ENCODE measurements at places on chromosomes 11 and 22. TPM values are rescaled to one million over a fixed set of nuclear protein-coding genes. Genes with fewer than 3 reads are reported as not detected.
A peak's percentile ranks its signal among the peaks of the same experiment; 100 is the strongest.

- no peak for DNase-seq
Observed at GRCh38 chr11:43222215-43222614, 89.6 kb upstream of the API5 start.

DNA sequence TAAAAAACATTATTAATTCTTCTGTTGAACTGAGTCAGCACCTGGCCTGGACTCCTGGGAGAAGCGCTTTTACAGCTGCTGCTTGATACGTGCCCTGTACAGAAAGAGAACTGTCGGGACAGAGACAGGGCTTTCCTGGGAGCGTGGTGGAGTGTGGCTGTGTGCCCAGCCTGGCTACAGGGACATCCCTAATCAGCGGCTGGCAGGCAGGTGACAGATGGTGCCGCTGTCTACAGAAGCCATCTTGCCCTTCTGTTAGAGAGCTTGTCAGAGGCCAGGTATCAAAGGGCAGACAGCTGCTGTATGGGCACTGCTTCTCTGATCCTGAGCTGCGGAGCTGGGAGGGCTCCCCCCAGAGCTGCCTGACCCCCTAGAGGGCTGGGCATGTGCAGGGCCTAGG is 361.8 kb downstream of the TENM4 start:
- DNase-seq = no peak

DNA sequence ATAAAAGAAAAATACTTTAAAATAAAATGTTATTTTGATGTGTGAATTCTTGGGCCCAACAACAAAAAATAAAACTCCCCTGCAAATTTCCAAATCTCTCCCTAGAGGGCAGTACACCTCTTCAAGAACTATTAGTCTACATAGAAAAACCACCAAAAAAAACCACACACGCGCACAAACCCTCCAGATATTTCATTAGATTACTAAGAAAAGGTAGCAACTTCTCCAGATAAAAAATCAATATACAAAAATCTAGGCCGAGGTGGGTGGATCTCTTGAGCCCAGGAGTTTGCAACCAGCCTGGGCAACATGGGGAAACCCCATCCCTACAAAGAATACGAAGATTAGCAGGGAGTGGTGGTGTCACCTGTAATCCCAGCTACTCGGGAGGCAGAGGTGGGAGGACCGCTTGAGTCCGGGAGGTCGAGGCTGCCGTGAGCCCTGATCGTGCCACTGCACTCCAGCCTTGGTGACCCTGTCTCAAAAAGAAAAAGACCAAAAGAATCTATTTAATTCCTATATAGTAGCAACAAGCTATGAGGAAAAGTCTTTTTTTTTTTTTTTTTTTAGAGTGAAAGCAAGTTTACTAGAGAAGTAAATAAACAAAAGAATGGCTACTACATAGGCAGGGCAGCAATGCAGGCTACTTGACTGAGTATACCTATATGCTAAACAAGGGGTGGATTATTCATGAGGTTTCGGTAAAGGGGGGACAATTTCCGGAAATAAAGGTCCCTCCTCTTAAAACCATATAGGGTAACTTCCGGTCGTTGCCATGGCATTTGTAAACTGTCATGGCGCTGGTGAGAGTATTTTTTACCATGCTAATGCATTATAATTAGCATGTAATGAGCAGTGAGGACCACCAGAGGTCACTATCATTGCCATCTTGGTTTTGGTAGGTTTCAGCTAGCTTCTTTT is 13.1 kb downstream of the B3GNT6 start:
- peak; percentile 80 for DNase-seq

DNA sequence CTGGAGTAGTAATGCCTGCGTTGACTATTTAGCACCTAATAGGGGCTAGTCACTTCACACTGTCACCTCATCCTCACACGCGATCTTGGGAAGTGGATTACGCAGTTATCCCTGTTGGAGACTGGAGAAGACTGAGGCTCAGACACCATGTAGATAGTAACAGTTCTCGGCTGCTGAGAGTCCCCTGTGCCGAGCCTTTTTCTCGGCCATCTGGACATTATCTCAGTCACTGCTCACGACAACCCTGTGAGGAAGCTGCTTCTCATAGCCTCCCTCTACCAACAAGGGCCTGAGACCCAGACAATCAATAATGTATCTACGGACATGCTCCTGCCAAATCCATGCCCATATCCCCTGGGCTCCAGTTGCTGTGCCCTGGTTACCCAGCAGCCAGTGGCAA is 25.9 kb downstream of the SCUBE1 start:
- DNase-seq = no peak

- no peak for DNase-seq
Observed at GRCh38 chr11:33500861-33501479, 199.7 kb downstream of the C11orf91 start.

Gene A4GALT
- total RNA-seq = 106 TPM

Gene RELA
- total RNA-seq = 95.6 TPM

Gene PTPRCAP
- total RNA-seq = 4.2 TPM

Data from sciatic nerve (tissue), 2 donors.